ENCODE measurements at places on chromosomes 1 and 21.

DNA sequence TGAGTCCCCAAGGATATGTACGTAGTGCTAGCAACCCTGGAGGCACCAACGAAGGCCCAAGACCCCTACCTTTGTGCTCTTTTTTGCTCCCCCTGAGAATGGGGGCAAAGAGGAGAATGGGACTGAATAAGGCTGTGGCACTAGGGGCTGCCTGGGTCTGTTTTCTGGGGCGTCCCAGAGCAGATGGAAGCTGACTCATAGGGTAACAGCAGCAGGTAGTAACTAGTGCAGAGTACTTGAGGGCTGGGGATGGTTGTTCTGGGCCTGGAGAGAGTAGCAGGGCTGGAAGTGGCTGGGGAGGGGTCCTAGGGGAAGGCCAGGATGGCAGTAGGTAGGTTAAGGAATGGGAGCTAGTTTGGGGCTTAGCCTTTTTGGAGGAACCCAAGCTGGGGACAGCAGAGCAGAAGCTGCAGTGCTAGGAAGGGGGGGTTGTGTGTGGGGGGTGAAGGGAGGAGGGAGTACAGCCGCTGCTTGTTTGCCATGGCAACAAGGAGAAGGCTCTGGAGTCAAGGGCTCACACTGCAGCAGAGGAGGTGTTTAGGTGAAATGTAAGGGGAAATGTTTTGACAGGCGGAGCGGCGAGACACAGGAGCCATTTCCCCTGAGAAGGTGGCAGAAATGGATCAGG is 1.8 kb downstream of the NCDN start:
- DNase-seq = no peak

- DNase-seq = no peak
Observed at GRCh38 chr1:232303222-232303620, 326.7 kb downstream of the SIPA1L2 start.

DNA sequence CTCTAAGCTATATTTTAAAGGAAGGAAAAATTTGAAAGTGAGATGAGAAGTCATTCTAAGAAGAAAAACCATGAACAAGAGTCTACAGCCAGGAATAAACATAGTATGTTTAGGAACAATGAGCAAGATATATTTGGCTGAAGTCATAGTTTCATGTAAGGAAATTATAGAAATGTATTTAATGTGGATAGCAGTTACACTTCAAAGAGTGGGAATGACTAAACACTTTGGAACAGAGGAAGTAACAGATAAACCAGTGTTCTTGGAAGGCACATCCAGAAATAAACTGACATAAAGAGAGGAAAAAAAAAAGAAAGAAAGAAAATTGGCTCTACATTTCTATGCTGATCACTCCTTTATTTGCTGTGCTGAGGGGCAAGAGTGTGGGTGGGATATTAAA is 18.0 kb downstream of the C8A start:
- peak; percentile 5 for DNase-seq

GRCh38 chr21:33899199-33899598 is 16.4 kb downstream of the ATP5PO start:
- DNase-seq = peak; percentile 26

DNA sequence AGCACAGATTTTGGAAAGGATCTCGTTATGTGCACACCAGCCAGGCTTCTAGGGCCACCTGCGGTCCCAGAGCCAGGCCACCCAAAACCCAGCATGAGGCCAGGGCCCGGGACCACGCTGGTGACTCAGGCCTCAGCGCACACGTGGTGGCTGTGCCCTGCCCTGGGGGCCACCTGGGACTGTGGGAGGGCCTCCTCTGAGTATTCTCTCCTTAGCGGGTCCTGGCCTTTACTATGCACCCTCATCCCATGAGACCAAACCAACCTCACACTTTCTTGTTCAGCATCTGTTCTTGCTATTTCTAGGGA is 9.9 kb downstream of the WNT9A start:
- no peak for DNase-seq

- DNase-seq = no peak
Observed at GRCh38 chr1:45488666-45489377, 2.1 kb downstream of the TESK2 start.

GRCh38 chr1:36359383-36359782 is 26.3 kb downstream of the STK40 start:
- no peak for DNase-seq

DNA sequence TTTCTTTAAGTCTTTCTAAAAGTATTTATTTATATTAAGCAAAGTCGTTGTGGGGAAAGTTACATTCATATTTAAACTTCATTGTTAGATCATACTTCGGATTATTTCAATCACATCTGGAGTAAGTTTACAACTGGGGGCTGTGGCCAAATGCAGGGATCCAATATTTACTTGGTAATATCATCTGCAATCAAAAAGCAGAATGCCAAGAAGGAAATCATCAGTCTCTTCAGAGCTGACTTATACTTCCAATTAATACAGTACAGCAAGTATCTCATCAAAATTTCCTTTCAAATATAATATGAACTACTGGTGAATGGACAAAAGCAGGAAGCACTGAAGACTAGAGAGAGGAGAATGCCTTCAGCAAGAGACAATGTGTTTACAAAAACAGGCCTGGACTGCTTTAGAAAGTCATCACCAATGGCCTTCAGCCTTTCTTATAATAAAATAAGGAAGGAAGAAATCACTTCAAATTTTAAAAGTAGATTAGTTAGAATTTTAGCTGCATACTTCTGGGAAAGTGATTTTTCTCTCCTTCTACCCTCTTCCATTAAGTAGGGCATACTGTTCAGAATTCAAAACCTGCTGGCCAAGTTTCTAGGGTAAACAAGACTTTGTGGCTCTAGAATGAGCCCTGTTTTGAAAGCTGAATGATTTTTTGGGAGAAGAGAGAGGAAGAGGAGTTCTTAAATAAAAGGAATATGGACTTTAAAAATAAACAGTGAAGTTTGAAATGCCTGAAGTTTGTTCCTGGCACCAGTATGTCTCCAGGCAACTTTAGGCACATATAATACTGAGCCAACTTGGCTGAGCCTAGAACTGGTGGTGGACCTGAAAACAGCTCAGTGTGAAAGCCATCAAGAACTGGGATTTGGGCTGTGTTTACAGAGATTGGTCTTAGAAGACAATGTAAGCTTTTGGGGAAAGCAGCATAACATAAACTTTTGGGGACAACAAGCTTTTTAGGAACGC is 22.2 kb upstream of the MYOC start:
- DNase-seq = no peak

DNA sequence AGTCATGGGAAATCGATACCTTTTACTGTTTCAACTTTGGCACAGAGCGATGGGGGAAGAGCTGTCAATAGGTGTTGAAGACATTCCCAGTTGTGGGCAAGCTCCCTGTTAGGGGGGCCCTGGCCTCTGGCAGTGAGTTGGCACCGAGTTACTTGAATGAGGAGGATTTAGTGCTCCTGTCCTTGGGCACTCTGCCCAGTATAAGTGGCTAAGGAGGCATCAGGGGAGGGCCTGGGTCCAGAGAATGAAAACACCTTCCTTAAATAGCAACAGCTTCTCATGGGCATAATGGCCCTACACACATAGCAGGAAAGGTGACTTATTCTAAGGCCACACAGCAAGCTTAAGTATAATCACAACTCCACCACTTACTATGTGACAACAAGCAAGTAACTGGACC is 664.4 kb downstream of the PTPRU start:
- DNase-seq = no peak

DNA sequence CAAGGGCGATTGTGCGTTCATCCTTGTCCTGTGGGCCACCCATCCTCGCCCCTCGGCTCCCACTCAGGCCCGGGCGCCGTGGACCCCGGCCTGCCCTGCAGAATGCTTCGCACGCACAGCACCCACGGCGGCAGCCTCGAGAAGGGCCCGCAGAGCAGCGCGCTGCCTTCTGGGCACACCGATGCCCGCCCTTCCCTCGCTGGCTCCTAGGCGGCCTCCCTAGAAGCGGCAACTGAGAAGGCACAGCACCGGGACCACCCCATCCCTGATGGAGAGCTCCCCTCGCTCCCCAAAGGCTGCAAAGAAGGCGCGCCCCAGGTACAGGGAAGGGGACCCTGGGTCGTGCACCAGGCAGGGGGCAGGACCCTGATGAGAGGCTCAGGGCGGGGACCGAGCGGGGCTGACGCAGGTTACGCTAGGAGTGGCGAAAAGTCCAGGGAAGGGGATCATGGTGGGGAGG is 971 bp downstream of the CAPZB start:
- no peak for DNase-seq

- peak; percentile 68 for DNase-seq
Observed at GRCh38 chr21:36350282-36350910, 30.4 kb downstream of the MORC3 start.

GRCh38 chr1:69994241-69994640 is 211.1 kb downstream of the LRRC40 start:
- peak; percentile 13 for DNase-seq

DNA sequence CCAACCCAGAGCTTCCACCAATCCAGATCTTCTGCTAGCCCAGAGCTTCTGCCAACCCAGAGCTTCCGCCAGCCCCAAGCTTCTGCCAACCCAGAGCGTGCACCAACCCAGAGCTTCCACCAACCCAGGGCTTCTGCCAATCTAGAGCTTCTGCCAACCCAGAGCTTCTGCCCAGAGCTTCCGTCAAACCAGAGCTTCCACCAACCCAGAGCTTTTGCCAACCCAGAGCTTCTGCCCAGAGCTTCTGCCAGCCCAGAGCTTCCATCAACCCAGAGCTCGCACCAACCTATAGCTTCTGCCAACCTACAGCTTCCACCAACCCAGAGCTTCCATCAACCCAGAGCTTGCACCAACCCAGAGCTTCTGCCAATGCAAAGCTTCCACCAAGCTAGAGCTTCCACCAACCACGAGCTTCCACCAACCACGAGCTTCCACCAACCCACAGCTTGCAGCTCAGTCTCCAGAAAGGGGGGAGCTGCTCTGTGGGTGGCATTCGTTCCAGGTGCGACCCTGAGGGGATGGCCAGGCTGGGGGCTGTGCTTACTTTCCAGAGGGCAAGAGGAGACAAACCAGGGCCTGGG is 23.8 kb downstream of the CRYAA start:
- no peak for DNase-seq

GRCh38 chr1:169102567-169102966 is 3.9 kb upstream of the ATP1B1 start:
- peak; percentile 92 for DNase-seq

DNA sequence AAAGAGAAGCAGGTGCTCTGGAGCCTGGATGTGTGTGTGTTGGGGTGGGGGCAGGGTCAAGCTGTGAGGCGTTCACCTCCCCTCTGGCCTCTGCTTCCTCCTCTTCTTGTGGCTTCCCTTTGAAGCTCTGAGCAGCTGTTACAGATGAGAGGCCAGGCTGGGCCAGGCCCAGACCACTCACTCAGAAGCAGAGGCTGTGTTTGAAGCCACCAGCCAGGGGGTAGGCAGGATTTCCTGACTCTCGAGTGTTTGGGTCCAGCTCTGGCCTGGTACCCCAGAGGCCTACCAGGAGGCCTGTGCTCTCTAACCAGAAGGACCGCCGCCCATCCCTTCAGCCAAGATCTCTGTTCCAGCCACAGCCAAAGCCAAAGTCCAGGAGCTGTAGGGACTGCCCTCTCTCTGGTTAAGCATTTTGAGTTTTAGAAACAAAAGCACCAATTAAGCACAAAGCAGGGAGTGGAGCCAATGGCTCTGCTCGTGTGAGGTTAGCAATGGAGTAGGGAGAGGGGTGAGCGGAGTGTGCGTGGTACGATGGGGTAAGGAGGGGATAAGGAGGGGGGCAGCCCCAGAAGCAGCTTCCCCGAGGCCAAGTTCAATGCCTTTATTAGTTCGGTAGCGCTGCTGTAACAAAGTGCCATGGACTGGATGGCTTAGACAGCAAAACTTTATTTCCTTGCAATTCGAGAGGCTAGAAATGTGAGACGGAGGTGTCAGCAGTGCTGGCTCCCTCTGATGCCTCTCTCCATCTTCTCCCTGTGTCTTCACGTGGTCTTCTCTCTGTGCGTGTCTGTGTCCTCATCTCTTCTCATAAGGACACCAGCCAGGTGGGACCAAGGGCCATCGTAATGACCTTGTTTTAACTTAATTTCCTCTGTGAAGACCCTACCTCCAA is 20.5 kb downstream of the RCSD1 start:
- DNase-seq = no peak

DNA sequence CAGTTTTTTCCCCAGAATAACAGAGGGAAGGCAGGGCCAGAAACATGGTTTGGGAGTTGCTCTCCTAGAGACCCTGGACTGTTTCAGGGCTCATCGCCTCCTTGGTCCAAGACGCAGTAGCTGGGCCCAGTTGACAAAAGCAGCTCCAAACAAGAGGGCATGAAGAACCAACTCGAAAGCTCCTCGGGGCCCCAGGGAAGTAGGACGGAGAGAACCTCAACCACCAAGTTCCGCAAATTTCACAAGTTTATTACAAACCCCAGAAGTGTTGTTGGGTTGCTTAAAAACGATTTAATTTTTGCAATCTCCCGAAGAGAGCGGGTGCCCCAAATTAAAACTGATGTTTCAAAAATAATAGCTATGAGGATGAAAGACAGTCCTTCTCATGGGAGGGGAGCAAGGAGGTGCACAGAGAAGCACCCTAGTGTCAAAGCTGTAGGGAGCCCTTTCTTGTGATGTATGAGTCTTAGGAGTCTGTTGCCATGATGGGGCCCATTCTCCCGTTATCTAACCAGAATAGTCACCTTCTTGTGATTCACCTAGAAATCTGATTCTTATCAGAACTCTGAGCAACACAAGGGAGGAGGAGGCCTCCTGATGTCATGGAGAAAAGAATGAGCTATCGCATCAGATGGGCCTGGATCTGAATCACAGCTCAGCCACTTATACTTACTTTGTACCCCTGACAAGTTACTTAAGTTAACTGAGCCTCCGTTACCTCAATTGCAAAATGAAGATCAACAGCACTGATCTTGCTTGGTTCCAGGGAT is 165.7 kb upstream of the IRF2BP2 start:
- no peak for DNase-seq

DNA sequence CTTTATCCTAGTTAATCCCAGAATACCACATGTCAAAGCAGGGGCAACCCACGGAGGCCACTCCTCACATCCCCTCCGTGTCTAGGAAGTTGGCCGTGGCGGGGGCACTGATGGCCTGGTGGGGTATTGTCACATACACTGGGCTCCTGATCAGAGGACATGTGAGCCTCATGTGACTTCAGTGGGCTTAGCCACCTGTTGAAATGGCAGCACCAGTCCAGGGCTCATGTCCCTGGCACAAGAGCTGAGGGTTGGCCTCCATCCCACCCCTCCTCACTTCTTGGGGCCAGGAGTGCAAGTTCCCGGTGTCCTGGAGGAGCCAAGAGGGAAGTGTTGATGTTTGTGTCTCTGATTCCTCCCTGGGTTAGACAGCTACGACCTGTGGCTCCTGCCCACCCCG is 313.4 kb downstream of the CAMTA1 start:
- DNase-seq = no peak

DNA sequence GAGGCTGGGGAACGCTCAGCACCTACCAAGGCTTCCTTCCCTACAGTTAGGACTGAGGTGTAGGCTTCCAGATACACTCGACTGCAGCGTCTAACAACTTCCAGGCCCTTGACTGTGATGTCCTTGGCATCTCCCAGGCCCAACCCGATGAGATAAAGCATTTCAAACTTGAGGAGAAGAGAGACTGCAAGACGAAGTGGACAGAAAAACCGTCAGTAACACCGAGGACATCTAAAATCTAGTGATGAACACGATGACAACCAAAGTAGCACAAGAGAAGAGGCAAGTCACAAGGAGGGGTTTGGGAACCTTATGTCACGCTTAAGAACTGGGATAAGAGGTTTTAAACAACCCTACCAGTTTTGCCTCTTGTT is 314 bp downstream of the DPH5 start:
- DNase-seq = peak; percentile 35

- no peak for DNase-seq
Observed at GRCh38 chr1:53375440-53375839, 47.6 kb upstream of the LRP8 start.

- no peak for DNase-seq
Observed at GRCh38 chr1:65214340-65215027, 66.5 kb downstream of the AK4 start.
